ENCODE measurements at places on chromosomes 6 and 20.

- H3K4me1 ChIP-seq: no peaks in the 10 kb centered on the region
- H3K27me3 ChIP-seq: no peaks in the 10 kb centered on the region
- H3K4me3 ChIP-seq: no peak overlapping the region
- no peak for DNase-seq
These were observed 290.2 kb downstream of the BTBD3 start for GRCh38 chr20:12207875-12208274.

GRCh38 chr6:31125162-31125561 lies 4.9 kb upstream of the CDSN start:
- H3K27ac ChIP-seq: no peak overlapping the region
- H3K4me3 ChIP-seq: no peak overlapping the region
- no peak for DNase-seq
- H3K27me3 ChIP-seq: peaks cover 54% of the 10 kb centered on the region
- no peaks in the 10 kb centered on the region for H3K36me3 ChIP-seq

GRCh38 chr6:7518877-7519276 lies 22.6 kb upstream of the DSP start:
- no peak for DNase-seq
- H3K27ac ChIP-seq: no peak overlapping the region
- peaks cover 17% of the 10 kb centered on the region for H3K27me3 ChIP-seq
- H3K36me3 ChIP-seq: no peaks in the 10 kb centered on the region

- H3K27ac ChIP-seq: peak overlapping the region; percentile 82
- H3K27me3 ChIP-seq: no peaks in the 10 kb centered on the region
- DNase-seq: no peak
- peaks cover under 1% of the 10 kb centered on the region for H3K36me3 ChIP-seq
- H3K4me3 ChIP-seq: no peak overlapping the region
These were observed 33.0 kb downstream of the PIM1 start for GRCh38 chr6:37202788-37203491.

GRCh38 chr6:511488-512137 lies 120.1 kb downstream of the IRF4 start:
- no peak for DNase-seq
- peaks cover 47% of the 10 kb centered on the region for H3K36me3 ChIP-seq
- peak overlapping the region; percentile 82 for H3K27ac ChIP-seq
- H3K27me3 ChIP-seq: no peaks in the 10 kb centered on the region

DNA sequence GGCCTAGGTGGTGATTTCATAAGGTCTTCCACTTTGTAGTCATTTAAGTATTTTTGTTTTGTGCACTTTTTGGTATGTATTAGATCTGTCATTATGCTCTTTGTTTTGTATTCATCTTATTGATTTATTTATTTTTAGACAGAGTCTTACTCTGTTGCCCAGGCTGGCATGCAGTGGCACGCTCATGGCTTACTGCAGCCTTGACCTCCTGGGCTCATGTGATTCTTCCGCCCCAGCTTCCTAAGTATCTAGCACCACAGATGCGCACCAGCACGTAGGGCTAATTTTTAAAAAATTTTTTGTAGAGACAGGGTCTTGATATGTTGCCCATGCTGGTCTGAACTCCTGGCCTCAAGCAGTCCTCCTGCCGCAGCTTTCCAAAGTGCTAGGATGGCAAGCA lies 30.6 kb downstream of the TPX2 start:
- H3K36me3 ChIP-seq: peaks cover 64% of the 10 kb centered on the region
- DNase-seq: no peak
- no peaks in the 10 kb centered on the region for H3K4me1 ChIP-seq
- no peaks in the 10 kb centered on the region for H3K27me3 ChIP-seq

- peak overlapping the region; percentile 95 for H3K27ac ChIP-seq
- H3K4me1 ChIP-seq: peaks cover 43% of the 10 kb centered on the region
- peaks cover 14% of the 10 kb centered on the region for H3K27me3 ChIP-seq
These were observed 18.0 kb upstream of the SLCO4A1 start for GRCh38 chr20:62624325-62624690.

- no peaks in the 10 kb centered on the region for H3K27me3 ChIP-seq
- no peaks in the 10 kb centered on the region for H3K4me1 ChIP-seq
- H3K4me3 ChIP-seq: no peak overlapping the region
- no peak overlapping the region for H3K27ac ChIP-seq
These were observed 374.0 kb downstream of the HDGFL1 start for GRCh38 chr6:22943327-22943726.

GRCh38 chr6:144559865-144560593 lies 274.9 kb downstream of the UTRN start:
- H3K27me3 ChIP-seq: no peaks in the 10 kb centered on the region
- peak; percentile 61 for DNase-seq
- H3K27ac ChIP-seq: peak overlapping the region; percentile 96
- peaks cover 29% of the 10 kb centered on the region for H3K4me1 ChIP-seq
- peak overlapping the region; percentile 57 for H3K4me3 ChIP-seq
- peaks cover 46% of the 10 kb centered on the region for H3K36me3 ChIP-seq

DNA sequence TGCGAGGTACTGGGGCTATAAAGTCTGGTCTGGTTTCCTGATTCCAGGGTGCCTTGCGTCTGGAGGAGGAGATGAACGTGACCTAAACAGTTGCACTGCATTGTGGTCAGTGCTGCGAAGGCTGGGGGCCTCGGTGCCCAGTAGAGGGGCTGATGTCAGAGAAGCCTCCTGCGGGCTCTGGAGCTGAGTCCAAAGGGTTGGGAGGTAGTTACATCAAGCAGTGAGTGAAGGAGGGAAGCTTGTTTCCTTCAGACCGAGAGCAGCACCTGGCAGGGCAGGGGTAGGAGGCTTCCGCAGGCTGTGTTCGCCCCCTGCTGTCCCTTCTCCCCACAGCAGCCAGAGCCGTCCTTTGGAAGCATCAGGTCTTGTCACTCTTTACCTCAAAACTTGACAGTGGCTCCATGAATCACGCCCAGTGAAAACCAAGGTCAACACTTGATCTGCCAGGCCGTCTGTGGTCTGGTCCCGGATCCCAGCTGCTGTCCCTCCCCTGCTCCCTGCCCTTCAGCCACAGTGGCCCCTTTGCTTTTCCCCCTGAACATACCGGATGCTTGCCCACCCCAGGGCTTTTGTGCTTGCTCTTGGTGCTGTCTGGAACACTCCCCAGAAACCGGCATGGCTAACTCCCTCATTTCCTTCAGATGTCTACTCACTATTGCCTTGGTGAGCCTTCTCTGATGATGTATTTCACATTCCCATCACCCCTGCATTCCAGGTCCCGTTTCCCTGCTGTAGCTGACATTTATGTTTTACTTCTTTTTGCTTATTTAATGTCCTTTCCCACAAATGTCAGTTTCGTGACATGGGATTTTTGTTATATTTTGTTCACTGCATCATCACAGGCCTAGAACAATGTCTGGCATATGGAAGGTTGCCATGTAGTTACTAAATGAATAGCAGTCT lies 7.0 kb downstream of the DYNLRB1 start:
- no peak overlapping the region for H3K4me3 ChIP-seq
- no peaks in the 10 kb centered on the region for H3K27me3 ChIP-seq
- peaks cover 18% of the 10 kb centered on the region for H3K4me1 ChIP-seq
- peak; percentile 71 for DNase-seq
- peaks cover 27% of the 10 kb centered on the region for H3K36me3 ChIP-seq
- no peak overlapping the region for H3K27ac ChIP-seq

DNA sequence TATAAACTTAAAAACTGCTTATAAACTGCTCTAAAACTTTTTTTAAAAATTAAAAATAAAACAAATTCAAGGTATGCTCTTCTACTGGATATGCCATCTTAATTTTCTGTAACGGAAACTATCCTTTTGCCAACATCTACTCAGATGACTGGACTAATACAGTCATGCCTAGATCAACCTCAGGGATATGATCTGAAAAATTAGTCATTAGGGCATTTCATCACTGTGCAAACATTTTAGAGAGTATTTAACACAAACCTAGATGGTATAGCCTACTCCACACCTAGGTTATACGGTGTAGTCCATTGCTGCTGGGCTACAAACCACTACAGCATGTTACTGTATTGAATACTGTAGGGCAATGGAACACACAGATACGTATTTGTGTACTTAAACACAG lies 64.8 kb downstream of the TRIM27 start:
- no peak overlapping the region for H3K4me3 ChIP-seq
- H3K27me3 ChIP-seq: peaks cover 28% of the 10 kb centered on the region
- H3K27ac ChIP-seq: no peak overlapping the region
- no peak for DNase-seq
- peaks cover 4% of the 10 kb centered on the region for H3K36me3 ChIP-seq

- H3K4me3 ChIP-seq: no peak overlapping the region
- no peaks in the 10 kb centered on the region for H3K4me1 ChIP-seq
- H3K36me3 ChIP-seq: no peaks in the 10 kb centered on the region
- DNase-seq: peak; percentile 62
- H3K27me3 ChIP-seq: no peaks in the 10 kb centered on the region
These were observed 37.4 kb upstream of the FAM83C start for GRCh38 chr20:35329435-35330139.

- H3K27me3 ChIP-seq: peaks cover 33% of the 10 kb centered on the region
- peaks cover 25% of the 10 kb centered on the region for H3K4me1 ChIP-seq
- no peak overlapping the region for H3K27ac ChIP-seq
- no peak overlapping the region for H3K4me3 ChIP-seq
These were observed 140.9 kb downstream of the LPA start for GRCh38 chr6:160523223-160523622.

DNA sequence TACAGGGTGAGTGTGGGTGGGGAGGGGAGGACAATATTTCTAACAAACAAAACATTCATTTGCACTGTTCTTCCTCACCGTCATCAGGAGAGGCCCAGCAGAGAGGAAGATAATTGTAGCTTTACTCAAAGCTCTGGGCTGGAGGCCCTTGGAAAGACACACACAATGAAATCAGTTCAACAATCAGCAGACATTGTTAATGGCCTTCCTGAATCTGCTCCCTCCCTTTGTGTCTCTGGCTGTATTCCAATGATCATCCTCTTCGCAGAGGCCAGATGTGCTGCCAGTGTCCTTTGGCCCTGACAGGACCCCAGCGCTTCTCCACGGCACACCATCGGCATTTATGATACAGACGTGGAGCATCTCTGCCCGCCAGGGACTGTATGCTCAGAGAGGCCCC lies 44.6 kb upstream of the LRFN2 start:
- no peak overlapping the region for H3K4me3 ChIP-seq
- H3K36me3 ChIP-seq: no peaks in the 10 kb centered on the region
- H3K4me1 ChIP-seq: no peaks in the 10 kb centered on the region
- no peak overlapping the region for H3K27ac ChIP-seq
- peaks cover 19% of the 10 kb centered on the region for H3K27me3 ChIP-seq

GRCh38 chr6:116446399-116446798 lies 14.8 kb upstream of the CALHM6 start:
- DNase-seq: no peak
- peaks cover 24% of the 10 kb centered on the region for H3K4me1 ChIP-seq
- no peaks in the 10 kb centered on the region for H3K36me3 ChIP-seq
- H3K27ac ChIP-seq: no peak overlapping the region
- no peak overlapping the region for H3K4me3 ChIP-seq
- peaks cover 30% of the 10 kb centered on the region for H3K27me3 ChIP-seq

GRCh38 chr20:49656304-49656703 lies 57.4 kb downstream of the B4GALT5 start:
- no peak for DNase-seq
- no peak overlapping the region for H3K27ac ChIP-seq
- H3K36me3 ChIP-seq: peaks cover 9% of the 10 kb centered on the region
- H3K4me3 ChIP-seq: no peak overlapping the region
- H3K27me3 ChIP-seq: no peaks in the 10 kb centered on the region
- H3K4me1 ChIP-seq: no peaks in the 10 kb centered on the region

GRCh38 chr6:36674942-36675341 lies 3.6 kb upstream of the CDKN1A start:
- H3K27ac ChIP-seq: no peak overlapping the region
- no peak overlapping the region for H3K4me3 ChIP-seq

- no peak overlapping the region for H3K4me3 ChIP-seq
- no peaks in the 10 kb centered on the region for H3K36me3 ChIP-seq
- H3K4me1 ChIP-seq: no peaks in the 10 kb centered on the region
- H3K27me3 ChIP-seq: peaks cover 3% of the 10 kb centered on the region
- DNase-seq: no peak
- no peak overlapping the region for H3K27ac ChIP-seq
These were observed 328.1 kb downstream of the ARHGAP18 start for GRCh38 chr6:129381885-129382284.

DNA sequence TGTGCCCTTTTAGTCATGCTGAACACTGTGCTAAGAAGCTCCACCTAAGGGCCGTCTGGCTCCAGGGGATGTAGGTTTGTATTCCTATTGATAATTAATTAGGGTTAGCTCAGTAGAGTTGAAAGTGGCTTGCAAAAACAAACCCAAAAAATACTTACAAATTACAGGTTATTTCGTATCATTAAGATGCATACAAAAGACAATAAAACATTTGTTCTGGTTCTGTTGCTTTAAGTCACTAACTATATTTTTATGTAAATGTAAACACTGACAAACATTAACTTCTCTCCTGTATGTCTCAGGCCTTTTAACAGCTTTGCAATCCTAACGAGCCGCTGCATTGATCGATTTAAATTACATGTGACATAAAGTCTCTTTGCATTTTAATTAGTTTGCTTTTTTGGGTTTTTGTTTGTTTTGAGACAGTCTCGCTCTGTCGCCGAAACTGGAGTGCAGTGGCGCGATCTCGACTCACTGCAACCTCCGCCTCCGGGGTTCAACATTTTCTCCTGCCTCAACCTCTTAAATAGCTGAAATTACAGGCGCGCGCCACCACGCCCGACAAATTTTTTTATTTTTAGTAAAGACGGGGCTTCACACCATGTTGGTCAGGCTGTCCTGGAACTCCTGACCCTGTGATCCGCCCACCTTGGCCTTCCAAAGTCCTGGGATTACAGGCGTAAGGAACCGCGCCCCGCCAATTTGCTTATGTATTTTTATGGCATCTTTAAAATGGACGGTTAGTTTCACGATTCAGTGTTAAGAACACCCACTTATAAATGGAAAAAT lies 110.9 kb downstream of the HFE start:
- peak overlapping the region; percentile 98 for H3K27ac ChIP-seq
- H3K4me1 ChIP-seq: peaks cover 43% of the 10 kb centered on the region
- peak; percentile 73 for DNase-seq
- H3K4me3 ChIP-seq: peak overlapping the region; percentile 93
- H3K36me3 ChIP-seq: peaks cover 37% of the 10 kb centered on the region

DNA sequence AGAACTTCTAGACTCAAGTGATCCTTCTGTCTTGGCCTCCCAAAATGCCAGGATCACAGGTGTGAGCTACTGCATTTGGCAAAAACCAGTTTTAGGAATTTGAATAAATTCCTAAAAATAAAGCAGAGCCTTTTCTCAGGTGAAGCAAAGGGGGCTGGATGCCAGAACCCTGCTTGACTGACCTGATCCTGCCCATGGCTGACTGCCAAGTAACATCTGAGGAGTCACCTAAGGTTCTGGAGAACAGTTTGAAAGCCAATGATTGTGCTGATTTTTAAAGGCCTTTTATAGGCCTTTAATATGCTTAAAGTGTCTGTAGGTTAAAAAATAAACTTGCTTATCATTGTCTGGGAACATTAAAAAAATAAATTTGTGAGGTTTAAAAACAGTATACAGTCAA lies 14.1 kb upstream of the ZSCAN12 start:
- peaks cover 6% of the 10 kb centered on the region for H3K4me1 ChIP-seq
- H3K36me3 ChIP-seq: no peaks in the 10 kb centered on the region
- DNase-seq: no peak
- H3K27ac ChIP-seq: no peak overlapping the region

DNA sequence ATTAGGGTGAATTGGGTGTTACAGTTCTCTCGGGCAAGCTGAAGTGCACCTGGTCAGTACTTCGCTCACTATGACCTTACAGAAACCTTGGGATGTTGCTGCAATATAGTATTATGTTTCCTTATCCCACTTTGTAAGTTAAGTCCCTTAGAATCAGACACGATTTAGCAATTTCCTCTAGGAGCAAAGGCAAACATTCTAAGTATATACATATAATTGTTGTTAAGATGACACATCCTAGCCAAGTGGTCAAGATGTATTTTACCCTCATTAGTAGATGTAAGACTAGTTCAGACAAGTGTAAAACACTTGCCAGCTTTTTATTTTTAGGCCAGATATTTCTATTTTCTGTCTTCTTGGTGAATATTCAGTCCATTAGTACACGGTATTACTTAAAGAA lies 31.1 kb upstream of the RGS17 start:
- no peaks in the 10 kb centered on the region for H3K36me3 ChIP-seq
- H3K4me3 ChIP-seq: no peak overlapping the region
- no peak for DNase-seq
- H3K27me3 ChIP-seq: no peaks in the 10 kb centered on the region
- no peak overlapping the region for H3K27ac ChIP-seq

All from activated naive CD4-positive, alpha-beta T cell treated with anti-CD3 and anti-CD28 coated beads, Interleukin-2, amount 10 ng/mL, durations not matched to agents 7 days and 5 days (primary cell).